ENCODE measurements at places on chromosomes 3 and 15.

DNA sequence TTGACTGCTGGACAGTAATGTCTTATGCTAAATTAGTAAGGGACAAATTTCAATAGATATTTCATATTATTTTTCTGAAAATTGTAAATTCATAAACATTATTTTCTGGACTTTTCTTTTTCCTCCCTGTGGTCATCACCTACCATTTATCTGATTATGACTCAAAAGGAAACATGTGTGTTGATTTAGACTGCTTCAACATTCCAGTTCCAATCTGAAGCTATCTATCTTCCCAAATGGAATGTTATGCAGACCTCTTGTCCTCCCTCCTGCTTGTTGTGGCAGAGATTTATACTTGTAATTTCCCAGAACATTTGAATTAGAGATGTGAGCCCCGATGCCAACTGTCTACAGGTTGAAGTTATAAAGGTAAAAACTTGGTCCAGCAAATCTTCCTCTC lies 803.4 kb downstream of the TUSC7 start:
- DNase-seq: no peak

GRCh38 chr3:50648313-50648712 lies 26.4 kb upstream of the DOCK3 start:
- no peak for DNase-seq

DNA sequence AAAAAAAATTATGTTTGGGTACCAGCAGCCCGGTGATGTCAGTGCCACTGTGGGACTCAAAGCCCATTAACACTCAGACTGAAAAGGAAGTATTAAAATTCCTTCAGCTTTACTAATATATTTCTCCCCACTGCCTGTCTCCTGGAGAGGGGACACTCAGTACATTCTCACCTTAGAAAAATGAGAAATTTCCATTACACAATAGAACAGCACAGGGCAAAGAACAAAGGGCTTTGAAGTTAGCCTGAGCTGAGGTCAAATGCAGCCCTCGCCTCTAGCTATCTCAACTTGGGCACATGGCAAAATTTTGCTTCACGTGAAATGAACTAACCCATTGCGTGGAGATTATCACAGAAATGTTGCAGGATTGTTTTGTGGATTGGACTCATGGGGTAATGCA lies 80.8 kb downstream of the RARB start:
- no peak for DNase-seq

GRCh38 chr3:178810181-178810580 lies 261.4 kb downstream of the ZMAT3 start:
- DNase-seq: no peak

DNA sequence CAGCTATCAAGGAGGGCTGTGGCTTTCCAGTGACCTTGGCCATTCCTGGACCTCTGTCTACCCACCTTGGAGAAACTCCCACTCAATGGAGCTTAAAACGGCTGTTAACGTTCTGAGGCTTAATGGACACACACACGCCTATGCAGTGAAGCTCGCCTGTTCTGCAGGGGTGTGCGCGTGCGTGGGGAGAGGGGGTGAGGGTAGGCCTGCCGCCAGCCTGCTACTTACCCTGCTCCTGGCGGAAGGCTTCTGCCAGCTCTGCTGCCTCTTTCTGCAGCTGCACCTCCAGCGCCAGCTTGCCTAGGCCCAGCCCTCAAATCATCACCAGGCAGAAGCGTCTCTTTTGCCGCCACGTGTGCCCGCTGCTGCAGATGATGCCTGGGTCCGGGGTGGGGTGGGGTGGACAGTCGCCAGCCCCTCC lies 23.2 kb upstream of the PARL start:
- no peak for DNase-seq

GRCh38 chr15:22861161-22861560 lies 22.7 kb downstream of the NIPA2 start:
- no peak for DNase-seq

DNA sequence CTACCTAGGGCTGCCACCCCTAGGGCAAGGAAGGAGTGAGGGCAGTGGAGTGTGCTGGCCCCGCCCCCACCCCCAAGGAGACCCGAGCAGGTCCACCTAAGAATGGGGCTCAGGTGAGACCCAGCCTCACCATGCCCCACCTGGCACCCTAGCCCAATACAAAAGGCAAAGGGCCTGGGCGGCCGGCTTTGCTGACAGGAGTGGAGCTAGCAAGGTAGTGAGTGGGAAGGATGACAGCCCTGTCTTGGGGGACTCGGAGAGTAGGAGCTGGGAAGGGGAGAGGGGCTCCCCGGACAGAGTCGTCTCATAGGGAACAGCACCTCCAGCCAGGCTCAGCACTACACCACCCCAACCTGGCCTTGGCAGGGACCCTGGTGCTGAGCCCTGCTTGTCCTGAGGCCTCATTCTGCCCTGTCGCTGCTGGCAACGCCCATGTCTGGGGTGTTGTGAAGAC lies 12.1 kb downstream of the C15orf39 start:
- DNase-seq: no peak

DNA sequence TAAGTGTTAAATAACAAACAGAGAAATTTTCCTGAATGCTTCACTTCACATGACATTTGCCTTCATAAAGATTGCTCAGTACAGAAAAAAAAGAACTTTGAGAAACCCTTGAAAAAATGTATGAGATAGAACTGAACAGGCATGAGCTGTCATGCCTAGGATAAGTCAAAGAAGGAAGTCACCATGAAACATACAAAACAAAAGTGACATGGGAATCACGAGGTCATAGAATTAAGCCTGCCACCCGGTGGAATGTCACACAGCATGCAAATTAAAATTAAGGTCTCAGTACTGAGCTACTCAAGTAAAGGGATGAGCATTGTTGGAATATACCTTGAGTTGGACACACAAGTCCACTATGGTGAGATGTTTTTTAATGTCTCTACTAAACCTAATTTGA lies 652.5 kb upstream of the NECTIN3 start:
- DNase-seq: no peak

- peak; percentile 28 for DNase-seq
Measured at GRCh38 chr15:84982301-84982920, 755 bp downstream of the PDE8A start.

- DNase-seq: no peak
Measured at GRCh38 chr15:52786436-52787122, 3.6 kb downstream of the ONECUT1 start.

DNA sequence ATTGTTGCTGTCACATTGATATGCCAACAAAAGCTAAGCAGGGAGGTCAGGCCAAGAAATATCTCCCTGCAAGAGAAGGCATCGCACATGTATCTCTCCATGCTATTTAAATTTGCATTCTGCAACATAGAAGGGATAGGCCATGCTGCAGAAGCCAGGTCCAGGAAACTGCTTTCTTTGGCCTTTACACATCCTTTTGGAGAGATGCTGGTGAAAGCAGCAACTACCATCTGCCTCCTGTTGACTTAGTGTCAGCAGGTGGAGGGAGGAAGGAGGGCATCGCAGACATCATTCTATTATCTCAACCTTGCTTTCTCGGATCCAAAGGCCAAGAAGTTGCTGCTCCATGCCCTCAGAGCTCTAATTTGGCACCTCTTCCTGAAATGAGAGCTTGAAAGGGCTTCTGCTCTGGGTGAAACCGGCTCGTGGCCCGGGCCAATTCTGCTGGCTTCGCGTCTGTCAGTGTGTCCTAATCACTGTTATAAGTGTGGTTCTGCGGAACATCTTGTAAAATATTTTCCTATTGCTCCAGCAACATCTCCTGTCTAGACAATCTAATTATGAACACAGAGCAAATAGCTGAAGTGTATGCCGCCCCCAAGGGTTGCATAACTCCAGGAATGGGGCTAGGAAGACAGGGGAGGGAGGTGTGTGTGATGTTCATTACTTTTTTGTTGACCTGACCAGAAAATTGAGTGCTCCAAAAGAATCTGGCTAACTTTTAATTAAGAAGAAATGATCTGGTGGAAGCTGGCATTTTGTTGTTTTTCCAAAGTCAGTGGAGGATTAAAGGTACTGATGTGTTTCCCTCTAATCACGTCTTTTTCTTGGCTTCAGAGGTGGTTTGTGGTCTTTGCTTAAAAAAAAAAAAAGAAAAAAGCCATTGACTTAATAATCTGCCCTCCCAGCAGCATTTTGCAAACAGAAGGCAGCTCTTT lies 89.1 kb downstream of the TPRG1 start:
- no peak for DNase-seq

DNA sequence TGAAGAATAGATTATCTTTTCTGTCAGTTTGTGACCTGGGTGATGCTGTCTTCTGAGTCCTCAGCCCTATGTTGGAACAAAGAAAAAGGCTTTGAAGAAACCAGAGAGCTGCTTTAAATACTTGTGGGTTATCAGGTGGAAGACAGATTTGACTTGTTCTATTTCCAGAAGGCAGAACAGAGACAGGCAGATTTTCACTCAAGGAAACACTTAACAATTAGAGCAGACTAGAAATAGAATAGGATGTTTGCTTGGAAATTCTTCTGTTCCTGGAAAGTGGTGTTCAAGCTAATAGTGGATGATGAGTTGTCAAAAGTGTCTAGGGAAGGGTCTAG lies 219.4 kb downstream of the UBE2E2 start:
- no peak for DNase-seq

DNA sequence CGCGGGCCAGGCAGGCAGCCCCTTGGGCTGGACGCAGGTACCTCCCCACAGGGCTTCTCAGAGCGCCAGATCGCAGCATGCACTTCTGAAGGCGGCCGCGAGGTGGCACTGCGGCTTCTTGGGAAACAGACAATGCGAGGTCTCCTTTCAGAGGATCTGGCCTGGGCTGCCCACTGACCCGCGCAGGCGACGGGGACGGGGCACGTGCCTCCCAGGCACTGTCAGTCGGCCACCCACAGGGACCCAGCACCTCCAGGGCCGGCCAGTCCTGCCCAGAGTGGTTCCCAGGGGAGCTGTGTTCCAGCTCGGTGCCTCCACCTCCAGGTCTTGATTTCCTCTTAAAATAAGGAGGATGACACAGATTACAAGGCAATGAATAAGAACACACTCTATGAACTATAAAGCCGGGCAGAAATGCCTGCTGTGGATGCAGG lies 24.4 kb upstream of the TXNRD3 start:
- DNase-seq: peak; percentile 42

DNA sequence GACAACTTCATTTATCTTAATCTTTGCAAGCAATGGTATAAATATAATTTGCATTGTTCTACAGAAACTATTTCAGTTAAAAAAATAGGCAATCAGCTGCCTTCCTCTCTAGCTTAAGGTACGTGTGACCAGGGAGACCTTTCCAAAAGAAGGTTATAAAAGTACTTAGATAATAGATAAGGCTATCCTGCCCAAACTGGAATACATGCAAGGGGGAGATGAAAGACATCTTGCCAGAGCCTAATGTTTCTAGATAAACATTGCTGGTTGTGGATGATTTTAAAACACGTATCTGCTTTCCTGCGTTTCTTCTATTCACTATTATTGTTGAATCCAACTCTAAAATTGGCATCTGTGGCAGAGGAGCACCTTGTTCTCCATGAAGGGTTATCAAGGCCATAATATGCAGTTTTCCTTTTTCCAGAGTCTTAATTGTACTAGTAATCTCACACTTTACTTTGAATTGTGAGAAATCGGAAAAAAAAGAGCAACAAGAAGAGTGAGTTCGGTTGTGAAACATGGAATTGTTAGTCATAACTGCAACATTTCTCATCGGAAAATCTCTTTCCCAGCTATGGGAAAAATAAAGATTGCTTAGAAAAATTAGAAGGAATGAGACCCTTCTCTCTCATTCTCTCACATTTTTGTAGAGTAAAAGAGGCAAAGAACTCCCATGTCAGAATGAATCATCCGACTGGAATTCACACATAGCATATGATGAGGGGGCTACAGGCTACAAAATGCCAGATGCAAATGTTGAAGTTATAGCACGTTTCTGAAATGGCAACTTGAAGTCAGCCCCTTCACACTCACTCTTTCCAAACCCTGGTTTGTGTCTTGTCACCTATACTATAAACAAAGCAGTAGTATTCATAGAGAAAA lies 936.1 kb upstream of the NR2F2 start:
- DNase-seq: no peak

GRCh38 chr3:52070724-52071621 lies 14.6 kb upstream of the DUSP7 start:
- DNase-seq: no peak

GRCh38 chr3:126569390-126569975 lies 10.8 kb upstream of the C3orf22 start:
- DNase-seq: no peak

DNA sequence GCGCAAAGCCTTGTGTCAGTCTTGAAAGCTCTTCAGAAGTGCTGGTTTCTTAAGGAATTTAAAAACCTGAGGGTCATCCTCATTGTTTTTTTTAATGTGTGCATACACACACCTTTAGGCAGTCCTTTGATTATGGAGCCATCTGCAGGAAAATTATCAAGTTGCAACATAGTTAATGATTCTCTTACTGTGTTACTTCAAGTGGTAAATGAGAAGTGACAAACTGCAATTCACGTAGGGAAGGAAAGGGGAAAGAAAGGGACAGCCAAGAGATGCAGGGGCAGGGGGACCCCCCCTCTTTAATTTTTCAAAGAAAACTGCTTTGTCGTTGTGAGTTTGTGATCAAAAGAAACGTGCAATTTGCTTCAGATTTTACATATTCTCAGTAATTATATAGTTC lies 162.4 kb upstream of the CGNL1 start:
- DNase-seq: no peak

GRCh38 chr3:180827171-180827570 lies 85.3 kb upstream of the FXR1 start:
- no peak for DNase-seq

DNA sequence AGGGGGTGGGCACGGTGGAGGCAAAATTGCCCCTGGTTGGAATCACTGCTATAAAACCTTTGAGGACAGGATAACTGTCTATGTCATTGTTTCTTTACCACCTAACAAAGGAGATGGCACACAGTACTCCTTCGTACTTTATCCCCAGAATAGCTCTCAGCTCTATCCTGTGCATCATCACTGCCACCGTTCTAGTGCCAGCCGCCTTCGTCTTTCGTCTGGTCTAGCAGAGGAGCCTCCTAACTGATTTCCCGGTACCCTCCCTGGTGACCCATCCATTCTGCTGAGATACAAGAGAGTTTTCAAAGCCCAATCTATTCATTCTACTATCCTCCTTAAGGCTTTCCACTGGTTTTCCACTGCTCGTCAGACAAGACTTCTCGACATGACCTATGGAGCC lies 67.9 kb upstream of the PRICKLE2 start:
- DNase-seq: no peak

DNA sequence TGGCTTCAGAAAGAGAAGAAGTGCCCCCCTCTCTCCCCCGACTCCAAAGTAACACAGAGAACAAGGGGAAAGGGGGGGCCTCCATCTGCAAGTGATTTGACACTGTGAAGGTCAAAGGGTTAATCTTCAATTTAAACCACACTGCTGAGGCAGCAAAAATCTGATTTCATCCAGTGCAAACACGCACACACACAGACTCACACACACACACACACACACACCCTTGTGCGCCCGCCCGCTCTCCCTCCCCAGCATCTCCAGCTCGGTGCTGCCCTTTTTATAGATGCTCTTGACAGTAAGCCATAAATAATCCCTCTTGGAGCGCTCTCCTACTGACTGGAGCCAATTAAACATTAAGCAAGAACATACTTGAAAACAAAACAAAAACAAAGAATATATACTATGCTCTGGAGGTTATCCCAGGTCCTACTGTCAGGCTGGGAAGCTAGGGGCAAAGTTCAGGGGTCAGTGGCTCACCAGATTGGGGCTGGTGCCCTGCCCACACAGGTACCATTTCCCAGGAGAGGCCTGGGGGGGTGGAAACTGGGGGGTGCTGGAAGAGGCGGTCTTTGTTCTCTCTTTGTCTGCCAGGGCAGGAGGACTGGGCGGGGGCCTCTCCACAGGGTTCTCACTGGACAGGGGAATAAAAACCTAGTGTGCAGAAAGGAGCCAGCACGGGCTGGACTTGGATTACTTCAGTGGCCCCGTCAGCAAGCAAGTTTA lies 16.3 kb downstream of the BMF start:
- DNase-seq: no peak

GRCh38 chr3:65833761-65834505 lies 204.8 kb downstream of the MAGI1 start:
- no peak for DNase-seq

- DNase-seq: no peak
Measured at GRCh38 chr15:61091289-61091616, 137.8 kb downstream of the RORA start.

Measured in activated CD8-positive, alpha-beta memory T cell treated with anti-CD3 and anti-CD28 coated beads for 1 hour (primary cell).